ENCODE measurements at places on chromosomes 12 and 14.

DNA sequence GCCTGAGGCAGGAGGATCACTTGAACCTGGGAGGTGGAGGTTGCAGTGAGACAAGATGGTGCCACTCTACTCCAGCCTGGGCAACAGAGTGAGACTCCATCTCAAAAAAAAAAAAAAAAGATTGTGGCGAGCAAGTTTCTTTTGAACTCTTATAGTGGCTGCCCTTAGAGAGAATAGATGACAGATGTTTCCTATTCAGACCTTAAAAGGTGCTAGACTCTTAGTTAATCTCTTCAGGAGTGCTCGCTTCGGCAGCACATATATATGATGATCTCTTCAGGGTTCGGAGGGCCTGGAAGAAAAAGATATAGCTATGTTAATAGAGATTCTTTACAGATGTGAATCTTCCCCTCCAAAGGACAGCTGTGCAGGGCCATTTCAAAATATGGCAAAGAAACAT, 73.1 kb upstream of the AMN1 start:
- no peak for DNase-seq

- DNase-seq, result no peak
Measured at GRCh38 chr12:102874819-102875218, 42.2 kb downstream of the PAH start.

- peak; percentile 60 for DNase-seq
Measured at GRCh38 chr12:116060764-116061163, 216.7 kb downstream of the MED13L start.

GRCh38 chr12:44611538-44611937, 264.6 kb downstream of the NELL2 start:
- DNase-seq, result no peak

DNA sequence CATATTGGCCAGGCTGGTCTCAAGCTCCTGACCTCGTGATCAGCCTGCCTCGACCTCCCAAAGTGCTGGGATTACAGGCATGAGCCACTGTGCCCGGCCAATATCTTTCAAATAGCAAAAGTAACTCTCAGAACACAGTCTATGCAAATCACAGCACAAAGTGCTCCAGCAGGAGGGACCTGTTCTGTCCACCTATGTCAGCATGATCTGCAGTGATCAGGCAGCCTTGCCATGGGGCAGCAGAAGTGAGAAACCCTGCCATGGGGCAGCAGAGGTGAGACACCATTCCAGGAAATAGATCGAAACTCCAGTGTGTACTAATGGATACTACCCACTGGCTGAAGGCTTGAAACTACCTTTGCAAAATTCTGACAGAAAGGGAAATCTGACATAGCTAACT, 78.5 kb upstream of the EIF5 start:
- DNase-seq, result no peak

DNA sequence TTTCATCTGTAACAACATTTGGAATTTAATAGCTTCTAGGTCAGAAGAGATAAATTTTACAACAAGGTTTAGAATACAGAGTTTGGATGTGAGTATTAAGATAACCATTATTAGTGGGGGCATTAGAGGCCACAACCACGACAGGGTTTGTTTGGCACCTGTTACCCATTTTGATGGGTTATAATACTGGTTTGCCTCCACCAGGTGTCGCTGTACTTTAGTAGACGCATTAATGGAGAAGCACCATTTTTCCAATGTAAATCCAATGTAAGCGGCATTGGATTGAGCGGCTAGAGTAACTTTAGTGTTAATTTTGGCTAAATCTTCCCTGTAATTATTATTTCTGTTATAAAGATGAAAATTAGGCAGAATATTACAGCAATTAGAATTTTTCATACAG, 136.2 kb downstream of the SLCO1B3 start:
- DNase-seq, result no peak

DNA sequence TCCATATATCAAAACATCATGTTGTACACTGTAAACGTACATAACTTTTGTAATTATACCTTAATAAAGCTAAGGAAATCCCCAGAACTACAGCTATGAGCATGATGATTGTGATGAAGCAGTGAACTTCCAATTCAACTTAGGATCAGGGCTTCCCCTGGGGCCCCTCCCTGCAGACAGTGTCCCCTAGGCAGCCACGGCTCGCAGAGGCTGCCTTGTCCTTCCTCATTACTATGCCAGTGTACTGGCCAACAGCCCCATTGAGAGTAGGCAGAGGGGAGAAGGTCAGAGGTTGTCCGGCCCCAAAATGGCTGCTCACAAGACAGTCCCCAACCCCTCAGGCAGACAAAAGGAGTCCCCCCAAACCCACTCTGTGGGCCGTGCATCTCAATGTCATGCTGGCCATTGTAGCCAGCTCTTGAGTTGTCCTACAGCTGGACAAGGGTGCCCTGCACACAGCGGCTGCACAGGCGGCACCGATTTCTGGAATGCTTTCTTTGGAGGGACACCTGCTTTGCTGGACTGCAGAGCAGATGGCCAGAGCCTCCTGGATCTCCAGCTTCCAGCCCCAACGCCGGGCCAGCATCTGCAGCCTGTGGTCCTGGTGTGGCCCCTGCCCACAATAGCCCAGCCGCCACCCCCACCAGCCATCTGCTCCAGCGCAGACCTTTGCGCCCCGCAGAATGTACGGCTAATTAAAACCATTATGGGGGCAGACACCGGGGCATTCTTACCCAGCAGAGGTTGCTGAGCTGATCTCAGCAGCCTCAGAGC, 46.1 kb downstream of the NIN start:
- DNase-seq, result no peak

DNA sequence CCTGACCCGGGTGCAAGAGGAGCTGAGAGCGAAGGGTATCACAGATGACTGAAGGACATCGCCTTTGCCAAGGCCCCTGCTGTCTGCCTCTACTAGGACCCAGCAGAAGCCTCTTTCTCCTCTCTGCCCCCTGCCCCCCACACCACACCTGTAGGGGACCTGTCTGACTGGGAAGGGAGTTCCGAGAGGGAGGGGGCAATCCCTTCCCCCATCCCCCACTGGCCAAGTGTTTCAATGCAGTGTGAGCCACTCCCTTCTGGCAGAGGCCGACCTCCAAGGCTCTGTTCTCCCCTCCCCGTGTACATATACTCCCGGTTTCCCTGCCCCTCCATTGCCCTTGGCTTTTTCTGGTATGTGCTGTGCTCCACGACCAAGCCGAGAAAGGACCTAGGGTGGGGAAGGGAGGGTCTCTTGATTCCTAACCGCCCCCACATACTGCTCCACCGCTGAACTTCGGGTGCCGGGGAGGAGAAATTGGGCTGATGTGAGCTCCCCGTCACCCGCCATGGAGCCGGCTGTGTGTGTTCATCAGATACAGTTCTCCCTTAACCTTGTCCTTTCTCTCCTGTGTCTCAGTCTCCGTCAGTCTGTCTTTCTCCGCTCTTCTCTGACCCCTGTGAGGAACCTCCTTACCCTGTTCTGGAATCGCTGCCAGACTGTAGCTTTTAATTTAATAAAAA, 2.0 kb upstream of the ARHGEF25 start:
- DNase-seq, result no peak

GRCh38 chr14:95061317-95062093, 95.8 kb downstream of the DICER1 start:
- no peak for DNase-seq

GRCh38 chr14:99688629-99689028, 4.5 kb downstream of the CYP46A1 start:
- DNase-seq, result no peak

- DNase-seq, result peak; percentile 85
Measured at GRCh38 chr12:6961278-6961694, 9.2 kb downstream of the PHB2 start.

GRCh38 chr12:116026346-116026745, 251.1 kb downstream of the MED13L start:
- no peak for DNase-seq

DNA sequence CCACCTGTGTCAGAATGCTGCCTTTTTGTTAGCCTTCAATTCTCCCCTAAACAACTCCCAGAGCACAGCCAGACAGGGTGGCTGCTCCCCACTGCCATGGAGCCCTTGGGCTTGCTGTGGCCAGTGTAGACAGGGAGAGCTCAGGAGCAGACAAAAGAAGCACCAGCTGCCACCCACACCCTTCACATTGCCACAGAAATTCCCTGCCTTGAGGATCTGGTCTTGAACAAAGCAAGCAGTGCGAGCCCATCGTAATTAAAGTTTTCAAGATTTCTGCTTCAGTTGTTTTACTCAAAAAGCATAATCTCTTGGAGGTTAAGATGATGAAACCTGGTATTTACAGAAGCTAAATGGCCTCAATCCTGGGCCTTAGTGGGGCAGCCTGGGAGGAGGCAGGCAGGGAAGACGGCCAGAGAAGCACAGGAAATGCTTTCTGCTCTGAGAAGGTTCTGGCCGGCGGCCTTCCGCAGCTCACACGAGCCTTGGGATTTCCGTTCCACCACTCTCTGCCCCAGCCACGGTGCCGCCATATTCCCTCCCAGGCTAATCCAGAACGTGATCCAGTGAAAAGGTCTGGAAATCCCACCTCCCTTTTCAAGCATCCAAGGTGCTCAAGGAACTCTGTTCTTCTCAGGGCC, 535.2 kb downstream of the BCL11B start:
- DNase-seq, result no peak

DNA sequence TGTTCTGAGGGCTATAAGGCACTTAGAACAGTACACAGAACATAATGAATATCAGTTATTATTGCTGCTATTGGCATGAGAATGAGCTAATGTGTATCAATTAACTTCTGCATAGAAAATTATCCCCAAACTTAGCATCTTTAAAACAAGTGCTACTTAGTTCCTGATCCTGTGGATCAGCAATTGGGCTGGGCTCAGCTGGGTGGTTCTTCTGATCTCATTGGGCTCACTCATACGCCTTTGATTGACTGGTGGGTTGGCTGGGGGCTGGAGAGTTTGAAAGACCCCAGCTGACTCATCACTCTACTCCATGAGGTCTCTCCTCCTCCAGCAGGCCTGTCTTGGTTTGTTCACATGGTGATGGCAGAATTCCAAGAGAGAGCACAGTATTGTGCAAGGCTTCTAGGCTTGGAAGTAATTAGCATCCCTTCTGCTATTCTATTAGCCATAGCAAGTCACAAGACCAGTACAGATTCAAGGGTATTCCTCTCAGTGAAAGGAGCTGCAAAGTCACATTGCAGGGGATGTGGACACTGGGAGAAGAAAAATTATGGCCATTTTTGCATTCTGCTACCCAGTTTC, 27.2 kb upstream of the HSPB8 start:
- no peak for DNase-seq

- DNase-seq, result no peak
Measured at GRCh38 chr12:122238861-122239260, 13.0 kb upstream of the DIABLO start.

DNA sequence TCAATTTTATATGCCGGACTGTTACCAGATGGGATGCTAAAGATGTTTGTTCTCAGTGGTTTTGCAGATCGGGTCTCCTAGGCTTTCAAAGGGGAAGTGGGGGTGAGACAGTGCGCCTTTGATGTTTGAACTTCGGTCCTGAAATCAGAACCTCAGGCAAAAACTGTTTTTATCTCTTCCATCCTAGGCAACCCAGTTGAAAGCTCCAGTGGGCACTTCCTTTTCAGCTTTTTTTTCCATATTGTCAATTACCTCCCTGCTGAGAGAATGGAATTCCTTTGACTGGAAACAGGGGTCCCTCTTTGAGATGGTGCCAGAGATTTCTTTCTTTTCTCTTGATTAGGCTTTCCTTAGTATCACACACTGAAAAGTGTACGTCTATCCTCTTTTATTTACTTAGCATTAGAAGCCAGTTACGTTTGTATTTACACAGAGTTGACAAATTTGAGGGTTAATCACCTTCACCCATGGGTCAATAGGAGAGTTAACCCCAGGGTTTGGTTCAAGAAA, 40.0 kb downstream of the NUAK1 start:
- no peak for DNase-seq

- no peak for DNase-seq
Measured at GRCh38 chr12:38880288-38880687, 25.1 kb downstream of the CPNE8 start.

- no peak for DNase-seq
Measured at GRCh38 chr12:15712823-15713660, 76.1 kb downstream of the EPS8 start.

DNA sequence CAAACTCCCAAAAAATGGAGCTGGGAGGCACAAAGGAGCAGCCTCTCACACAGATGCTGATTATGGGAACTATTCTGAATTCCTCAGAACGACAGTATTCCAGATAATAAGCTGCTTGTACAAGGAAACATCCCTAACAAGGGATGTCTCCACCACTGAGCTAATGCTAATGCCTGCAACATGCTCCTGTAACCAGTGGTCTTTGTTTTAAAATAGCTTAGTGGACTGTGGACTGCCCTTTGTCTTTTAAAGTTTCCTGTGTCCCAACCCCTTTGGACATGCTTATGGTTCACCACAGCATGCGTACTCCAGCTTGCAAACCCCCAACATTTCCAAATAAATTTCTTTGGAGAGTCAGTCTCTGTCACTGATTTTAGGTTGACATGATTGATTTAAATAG, 16.4 kb upstream of the PITPNM2 start:
- no peak for DNase-seq

All from GM06990 (cell line).